ENCODE measurements at places on chromosomes 16 and 17.

GRCh38 chr17:45288825-45289224, 26.9 kb upstream of the SPATA32 start:
- DNase-seq = no peak

GRCh38 chr17:82973456-82974135, 105.8 kb upstream of the METRNL start:
- DNase-seq = no peak

GRCh38 chr17:81516439-81516838, 3.8 kb upstream of the ACTG1 start:
- DNase-seq = no peak

DNA sequence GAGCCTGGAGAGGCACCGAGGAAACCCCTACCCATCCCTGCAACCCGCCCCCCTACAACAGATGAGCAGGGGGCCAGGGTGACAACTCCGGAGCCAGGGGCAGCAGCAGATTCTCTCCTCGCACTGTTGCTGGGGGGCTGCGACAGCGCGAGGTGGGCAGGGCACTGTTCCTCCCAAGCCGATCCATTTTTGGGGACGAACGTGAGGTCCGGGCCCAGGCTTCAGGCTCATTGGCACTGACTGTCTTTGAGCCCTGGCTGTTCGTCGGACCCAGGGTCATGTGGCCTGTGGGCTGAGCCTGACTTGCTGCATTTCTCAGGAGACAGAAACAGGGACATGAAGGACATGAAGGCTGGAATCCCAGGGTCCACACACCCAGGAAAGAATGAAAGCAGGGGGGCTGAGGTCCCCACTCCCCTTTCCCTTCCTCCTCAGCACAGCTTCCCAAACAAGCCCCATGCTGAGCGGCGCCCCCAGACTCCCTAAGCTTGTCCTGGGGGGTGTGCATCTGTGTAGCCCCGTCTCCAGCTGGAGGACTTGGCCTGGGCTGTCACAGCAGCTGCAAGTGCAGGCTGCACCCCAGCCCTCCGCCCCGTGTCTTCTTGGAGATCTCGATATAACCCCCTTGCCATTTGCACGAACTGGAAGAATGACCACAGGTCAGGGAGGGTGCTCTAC, 18.7 kb downstream of the CEP295NL start:
- DNase-seq = no peak

DNA sequence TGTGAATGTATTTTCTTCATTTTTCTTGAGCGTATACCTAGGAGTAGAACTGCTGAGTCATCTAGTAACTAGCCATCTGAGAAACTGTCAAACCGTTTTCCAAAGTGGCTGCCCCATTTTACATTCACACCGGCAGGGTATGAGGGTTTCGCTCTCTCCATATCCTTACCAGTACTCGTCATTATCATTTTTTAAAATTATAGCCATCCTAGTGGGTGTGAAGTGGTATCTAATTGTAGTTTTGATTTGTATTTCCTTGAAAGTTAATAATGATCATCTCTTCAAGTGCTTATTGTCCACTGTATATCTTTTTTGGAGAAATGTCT, 6.0 kb downstream of the RNF157 start:
- no peak for DNase-seq

GRCh38 chr17:28335959-28336871, 654 bp downstream of the TNFAIP1 start:
- DNase-seq = peak; percentile 53

GRCh38 chr17:14580499-14580898, 279.6 kb downstream of the HS3ST3B1 start:
- DNase-seq = no peak

DNA sequence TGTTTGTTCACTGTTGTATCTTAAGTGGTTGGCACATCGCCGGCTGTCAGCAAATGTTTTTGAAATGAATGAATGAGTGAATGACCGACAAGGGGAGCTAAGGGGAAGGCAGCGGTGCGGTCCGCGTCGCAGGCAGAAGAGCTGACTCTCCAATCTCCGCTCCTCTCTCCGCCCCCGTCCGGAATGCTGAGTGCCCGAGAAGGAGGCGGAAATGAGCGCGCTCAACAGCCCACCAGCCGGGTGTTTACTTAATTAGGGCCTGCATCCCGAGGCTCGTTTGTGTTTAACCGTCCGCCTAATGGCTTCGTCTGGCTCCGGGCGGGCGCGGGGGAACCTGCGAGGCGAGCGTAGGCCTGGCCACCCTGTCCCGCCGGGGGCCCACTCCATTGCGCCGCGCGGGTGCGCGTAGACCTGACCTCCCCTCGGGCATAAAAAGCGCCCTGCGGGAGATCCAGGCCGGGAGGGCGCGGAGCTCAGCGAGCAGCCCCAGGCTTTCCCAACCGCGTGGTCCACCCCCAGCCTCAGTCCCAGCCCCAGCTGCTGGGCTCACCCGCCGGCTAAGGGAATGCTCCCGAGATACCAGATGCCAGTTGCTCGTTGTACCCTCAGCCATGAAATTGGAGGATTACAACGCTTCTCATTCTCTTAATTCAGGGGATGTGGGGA, 2.5 kb upstream of the CDH3 start:
- peak; percentile 31 for DNase-seq

DNA sequence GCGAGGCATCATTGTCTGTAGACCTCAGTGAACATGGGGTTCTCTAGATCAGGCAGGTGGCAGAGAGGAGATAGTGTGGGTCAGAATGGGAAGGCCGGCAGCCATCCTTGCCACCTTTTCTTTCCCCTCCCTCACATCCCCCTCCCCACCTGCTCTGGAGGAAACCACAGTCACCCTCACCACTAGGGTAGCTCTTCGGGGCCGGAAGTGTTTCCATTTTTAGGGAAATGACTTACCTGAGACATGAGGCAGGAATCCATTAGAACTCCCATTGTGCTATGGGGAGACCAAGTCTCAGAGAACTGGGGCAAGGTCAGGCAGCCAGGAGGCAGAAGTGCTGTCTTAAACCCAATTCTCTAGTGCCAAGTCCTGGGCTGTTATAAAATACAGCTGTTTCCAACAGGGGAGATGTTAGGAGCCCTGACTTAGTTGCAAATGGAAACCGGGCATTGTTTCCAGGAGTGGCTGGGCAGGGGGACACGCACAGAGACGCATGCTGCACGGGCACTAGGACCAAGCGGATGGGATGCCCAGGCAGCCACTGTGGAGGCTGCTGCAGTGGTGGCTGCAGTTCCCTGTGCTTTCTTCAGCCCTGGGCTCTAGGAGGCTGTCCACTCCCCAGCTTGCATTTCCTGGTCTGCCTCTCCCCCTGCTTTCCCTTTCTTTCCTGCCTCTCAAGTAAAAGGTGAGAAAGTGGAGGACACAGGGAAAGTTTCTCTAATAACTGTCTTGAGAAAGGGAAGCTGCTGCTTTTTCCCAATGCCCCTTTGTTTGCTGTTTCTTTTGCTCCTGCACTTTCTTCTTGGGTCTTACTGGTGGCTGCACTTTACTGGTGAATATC, 2.8 kb downstream of the HAS3 start:
- DNase-seq = no peak

- no peak for DNase-seq
Measured at GRCh38 chr17:44988044-44988942, 20.2 kb upstream of the C1QL1 start.

GRCh38 chr17:16470265-16470664, 21.7 kb downstream of the LRRC75A start:
- no peak for DNase-seq

GRCh38 chr17:66963909-66964771, at the start of gene CACNG4:
Gene CACNG4, plus strand, starts transcription at chr17:66964707. Its CDS starts 205 bp downstream, at chr17:66964912.
- DNase-seq = no peak

GRCh38 chr16:674968-675883, at the start of gene RHBDL1:
Gene RHBDL1, plus strand, starts transcription at chr16:675671. Its CDS starts 120 bp downstream, at chr16:675791.
- no peak for DNase-seq

GRCh38 chr16:17360693-17361122, 110.1 kb downstream of the XYLT1 start:
- no peak for DNase-seq

DNA sequence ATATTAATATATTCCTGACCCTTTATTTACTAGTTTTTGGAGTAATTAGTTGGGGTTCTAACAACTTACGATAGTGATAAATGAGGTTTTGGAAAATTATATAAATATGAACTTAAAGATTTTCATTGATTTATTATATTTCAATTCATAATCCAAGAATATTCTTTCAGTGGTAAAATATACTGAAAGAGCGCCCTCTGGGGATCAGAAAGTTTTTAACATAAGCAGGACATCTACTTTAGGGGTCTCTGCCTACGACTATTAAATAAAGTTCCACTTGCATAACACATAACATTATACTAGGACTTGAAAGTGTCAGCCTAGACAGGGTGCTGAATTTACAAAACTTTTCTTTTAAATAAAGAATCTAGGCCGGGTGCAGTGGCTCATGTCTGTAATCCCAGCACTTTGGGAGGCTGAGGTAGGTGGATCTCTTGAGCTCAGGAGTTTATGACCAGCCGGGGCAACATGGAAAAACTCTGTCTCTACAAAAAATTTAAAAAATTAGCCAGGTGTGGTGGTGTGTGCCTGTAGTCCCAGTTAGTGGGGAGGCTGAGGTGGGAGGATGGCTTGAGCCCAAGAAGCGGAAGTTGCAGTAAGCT, 15.6 kb downstream of the RFWD3 start:
- DNase-seq = no peak

GRCh38 chr17:73686126-73686525, 41.9 kb upstream of the SDK2 start:
- DNase-seq = no peak
